ENCODE measurements at places on chromosomes 3 and 15.
A peak's percentile ranks its signal among the peaks of the same experiment; 100 is the strongest.

- DNase-seq: no peak
Measured at GRCh38 chr3:129230311-129231019, 18.9 kb upstream of the COPG1 start.

- DNase-seq: no peak
Measured at GRCh38 chr3:177932750-177933660, 603.2 kb upstream of the KCNMB2 start.

GRCh38 chr3:46283881-46284450, 41.7 kb downstream of the CCR3 start:
- no peak for DNase-seq

GRCh38 chr3:129107793-129108192, 13.8 kb downstream of the RAB43 start:
- no peak for DNase-seq

DNA sequence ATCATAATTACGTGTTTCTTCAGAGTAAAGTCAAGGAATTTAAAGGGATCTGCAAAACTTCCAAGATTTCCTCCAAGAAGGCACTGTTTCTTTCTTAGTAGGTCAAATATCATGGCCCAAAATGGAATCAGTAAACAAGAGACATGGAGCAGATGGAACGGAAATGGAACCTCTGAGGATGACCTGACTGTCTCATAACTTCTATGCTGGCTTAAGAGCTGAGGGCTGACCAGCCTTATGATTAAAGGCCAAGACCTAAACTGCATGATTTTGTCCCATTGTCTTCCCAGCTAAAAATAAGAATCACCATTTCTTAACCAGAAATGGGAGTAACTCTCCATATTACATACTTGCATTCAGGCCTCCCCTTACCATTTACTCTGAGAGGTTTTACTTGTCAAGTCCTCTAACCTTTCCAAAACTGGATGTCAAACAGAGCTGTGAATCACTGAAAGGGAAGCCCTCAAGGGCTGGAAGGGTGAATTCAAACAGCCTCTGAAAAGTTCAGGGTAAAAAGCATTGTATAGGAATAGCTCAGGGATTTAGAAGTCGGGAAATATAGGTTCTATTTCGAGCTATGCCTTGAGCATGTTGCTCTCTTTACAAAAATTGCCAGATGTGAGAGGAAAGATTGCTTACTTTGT, 103.7 kb downstream of the MEIS2 start:
- no peak for DNase-seq

DNA sequence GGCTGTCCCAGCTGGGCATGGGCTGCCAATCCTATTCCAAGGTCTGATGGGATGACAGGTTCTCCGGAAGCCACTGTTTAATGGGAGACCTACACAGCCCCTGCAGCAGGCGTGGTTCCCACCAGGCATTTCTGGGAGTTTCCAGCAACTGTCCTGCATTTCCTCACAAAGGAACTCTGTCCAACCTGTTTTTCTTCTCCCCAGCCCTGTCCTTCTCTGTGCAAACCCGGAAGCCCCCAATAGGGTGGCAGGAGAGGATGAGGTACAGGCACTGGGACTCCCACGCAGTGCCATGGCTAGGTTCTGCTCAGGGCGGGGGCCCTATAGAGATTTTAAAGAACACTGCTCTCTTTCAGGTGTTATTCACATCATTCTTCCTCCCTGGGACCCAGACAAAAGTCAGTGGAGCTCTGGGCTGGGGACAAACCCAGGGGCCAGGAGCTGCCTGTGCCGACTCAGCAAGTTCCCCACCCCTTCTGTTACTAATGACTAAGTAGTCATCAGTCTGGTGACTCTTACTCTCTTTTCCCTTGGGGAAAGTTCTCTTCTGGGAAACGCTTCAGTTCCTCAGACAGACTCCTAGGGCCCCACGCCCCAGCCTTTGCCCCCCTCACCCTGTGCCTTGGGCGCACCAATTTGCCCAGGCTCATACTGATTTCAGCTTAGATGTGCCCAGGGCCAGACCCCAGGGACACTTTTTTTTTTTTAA, 97.7 kb downstream of the CD47 start:
- DNase-seq: no peak

DNA sequence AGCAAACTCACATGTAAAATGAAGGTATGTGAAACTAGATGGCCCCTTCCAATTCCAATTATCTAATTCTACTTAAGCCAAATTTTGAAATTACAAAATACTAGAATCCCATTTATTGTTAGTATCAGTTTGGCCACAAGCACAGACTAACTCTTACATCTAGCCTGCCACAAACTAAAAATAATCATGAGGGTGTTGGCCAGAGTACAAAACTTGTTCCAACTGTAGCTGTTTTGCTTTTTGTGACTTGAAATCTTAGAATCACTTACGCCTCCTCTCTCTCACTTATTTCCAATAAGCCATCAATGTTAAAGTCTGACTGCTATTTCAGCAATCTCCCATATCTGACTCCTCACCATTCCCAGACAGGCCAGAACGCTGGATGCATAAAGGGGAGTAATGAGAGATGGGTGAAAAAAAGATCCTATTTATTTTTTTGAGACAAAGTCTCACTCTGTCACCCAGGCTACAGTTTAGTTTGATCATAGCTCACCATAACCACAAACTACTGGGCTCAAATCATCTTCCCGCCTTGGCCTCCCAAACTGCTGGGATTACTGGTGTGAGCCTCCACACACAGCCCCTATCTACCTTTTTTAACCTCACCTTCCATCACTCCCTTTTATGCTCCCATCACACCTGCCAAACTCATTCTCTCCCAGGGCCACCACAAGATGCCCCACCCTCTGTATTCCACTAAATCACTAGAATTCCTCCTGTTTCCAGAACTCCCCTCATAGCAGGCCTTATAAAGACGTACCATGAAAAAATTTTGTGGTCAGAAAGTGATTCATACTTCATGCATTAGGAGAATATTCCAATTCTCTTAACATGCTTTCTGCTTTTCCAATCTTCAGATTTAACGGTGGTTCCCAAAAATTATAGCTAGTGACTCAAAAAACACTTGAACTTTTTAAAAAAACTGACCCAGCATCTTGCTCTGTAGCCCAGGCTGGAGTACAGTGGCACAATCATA, 36.5 kb downstream of the ATOSA start:
- no peak for DNase-seq

DNA sequence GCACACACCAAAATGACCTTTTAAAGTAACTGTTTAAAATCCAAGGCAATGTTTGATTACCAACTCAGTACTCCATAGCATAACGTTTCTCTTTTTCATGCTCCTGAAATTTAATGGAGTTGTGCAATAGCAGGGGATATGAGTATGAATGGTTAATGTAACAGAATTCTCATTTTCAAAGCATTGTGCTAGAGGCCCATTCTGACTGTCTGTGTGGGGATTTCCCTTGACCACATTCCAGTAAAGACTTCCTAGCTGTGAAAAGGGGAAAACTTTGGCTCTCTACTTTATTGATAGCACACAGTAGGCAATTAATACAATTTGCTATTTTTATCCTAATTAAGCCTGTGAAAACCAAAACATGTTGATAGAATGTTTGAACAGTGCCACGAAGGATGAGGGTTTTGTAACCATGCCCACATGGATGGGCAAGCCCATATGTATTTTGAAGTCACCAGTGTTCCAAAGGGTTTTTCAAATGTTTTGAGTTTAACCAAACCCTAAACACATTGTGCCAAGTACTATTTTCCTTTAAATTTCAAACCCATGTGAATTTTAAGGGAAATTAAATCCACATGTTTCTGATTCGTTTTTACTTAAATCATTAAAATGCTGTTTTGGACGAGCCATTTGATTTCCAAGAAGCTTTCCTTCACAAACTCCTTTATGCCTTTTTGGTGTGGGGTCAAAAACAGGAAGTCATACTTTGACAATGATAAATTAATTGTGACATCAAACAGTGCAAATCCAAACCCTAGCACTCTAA, 261.2 kb downstream of the SHOX2 start:
- DNase-seq: peak; percentile 81

GRCh38 chr15:40075298-40076044, 33.2 kb downstream of the BMF start:
- DNase-seq: no peak

- no peak for DNase-seq
Measured at GRCh38 chr15:91866971-91867372, 13.5 kb downstream of the SLCO3A1 start.
